ENCODE measurements at places on chromosomes 16 and 17.

DNA sequence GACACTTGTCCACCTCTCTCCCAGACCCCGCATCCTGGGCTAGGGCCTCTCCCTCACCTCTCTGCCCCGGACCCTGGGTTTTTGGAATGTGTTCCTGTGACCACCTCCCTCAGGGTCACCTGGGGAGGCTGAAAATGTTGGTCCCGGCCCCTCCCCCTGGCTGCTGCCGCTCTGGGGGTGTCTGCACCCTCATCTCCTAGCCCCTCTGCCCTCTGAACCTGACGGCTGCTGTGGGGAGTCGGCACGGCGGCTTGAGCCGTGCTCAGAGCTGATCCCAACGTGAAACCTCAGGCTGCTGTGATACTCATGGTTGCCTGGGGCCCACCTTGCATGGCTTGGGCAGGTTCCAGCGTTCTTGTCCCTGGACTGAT lies 42.8 kb downstream of the ADCY7 start:
- no peak for DNase-seq

- DNase-seq, result peak; percentile 18
Observed at GRCh38 chr17:60231691-60232090, 81.9 kb downstream of the CA4 start.

DNA sequence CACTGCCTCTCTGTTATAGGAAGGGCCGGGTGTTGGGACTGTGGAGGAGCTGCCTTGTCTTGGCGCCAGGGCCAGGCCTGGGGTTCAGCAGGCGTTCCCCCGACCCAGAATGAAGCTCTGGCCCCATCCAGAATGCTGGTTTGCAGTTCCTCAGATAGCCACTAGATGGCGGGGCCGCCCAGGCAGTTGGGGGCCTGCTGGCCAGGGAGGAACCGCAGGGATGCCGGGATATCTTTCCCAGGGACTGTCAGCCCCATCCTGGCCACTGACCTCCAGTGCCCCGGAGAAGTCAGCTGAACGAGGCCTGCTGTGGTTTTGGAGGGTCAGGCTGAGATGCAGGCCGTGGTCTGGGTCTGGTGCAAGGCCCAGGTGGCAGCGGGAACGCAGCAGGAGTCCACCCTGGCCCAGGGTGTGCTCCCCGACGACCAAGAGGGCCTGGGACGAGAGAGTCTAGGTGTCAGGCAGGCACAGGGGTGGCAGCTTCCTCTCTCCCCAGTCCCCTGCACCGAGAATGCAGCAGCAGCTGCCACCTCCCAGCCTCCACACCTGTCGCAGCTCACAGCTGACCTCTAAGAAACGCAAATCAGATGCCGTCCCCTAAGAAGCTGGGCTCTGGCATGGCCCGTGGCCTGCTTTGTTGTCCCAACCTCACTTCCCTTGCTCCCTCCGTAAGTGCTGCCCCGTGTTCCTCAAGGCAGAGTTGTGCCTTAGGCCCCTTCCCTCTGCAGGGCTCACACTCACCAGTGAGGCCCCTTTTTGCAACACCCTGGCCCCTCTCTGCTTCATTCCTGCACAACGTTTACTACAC lies 51.2 kb downstream of the RMI2 start:
- DNase-seq, result peak; percentile 66

DNA sequence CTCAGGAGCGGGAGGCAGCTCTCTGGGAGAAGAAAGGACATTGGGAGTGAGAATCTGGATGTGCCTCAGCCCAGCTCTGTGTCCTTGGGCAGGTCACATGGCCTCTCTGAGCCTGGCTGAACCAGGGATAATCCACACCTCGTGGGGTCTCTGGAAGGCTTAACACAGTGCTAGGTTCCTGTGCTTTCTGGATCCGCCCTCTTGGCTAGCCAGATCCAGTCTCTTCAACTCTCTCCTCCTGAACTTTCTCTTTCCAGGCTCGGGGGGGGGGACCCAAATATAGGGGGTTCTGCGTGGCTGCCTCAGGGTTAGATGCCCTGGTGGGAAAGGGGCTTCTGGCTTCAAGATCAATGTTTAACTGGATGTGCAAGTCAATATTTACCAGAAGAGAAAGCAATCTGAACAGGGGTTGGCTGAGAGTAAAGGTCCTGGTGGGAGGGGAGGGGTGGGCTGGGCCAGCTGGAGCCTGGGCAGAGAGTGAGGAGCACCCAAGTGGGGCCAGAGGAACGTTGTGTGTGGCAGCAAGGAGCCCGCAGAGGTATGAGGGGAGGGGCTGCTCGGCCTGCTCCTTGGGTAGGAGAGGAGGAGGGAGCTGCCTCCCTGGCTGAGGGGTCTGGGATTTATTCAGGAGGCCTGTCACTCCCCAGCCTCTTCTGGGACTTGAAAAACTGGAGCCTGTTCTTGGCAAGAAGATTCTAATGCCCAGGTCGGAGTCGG lies at the start of gene SERPINF2:
TSS of gene SERPINF2 (plus strand) at position 501 of the 717 bp plus-strand sequence. CDS start 2,125 bp downstream, outside the sequence.
- no peak for DNase-seq

DNA sequence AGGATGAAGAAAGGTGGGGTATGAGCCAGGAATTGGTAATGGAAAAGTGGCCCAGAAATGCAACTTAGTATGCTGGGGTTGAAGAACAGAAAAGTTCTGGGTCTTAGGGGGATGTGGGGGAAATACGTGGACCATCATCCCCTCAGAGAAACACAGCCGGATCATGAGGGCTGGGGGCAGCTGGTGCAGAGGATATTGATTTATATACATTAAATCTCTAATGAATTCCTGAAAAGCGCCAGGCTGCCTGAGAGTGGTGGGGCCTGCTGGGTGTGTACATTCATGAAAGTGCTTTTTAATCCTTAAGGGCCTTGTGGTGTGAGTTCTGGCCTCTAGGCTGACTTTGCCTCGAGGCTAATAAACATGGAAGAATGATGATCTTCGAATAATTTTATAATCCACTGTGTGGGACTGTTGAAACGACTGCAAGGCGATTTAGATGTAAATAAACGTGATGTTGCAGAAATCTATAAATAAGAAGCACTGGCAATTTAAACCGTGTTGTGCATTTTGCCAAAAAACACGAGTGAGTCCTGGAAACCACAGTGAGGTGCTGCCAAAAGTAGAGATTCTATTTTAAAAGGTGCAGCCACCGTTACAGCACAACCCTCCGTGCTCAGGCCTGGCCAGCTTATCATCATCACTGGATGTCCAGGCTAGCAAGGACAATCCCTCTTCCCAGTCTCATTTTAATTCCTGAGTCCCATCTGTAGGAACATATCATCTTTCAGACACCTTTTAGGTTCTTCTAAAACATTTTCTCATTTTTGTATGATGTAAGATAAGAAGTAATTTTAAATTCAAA lies 32.1 kb downstream of the PRKAR1A start:
- no peak for DNase-seq

DNA sequence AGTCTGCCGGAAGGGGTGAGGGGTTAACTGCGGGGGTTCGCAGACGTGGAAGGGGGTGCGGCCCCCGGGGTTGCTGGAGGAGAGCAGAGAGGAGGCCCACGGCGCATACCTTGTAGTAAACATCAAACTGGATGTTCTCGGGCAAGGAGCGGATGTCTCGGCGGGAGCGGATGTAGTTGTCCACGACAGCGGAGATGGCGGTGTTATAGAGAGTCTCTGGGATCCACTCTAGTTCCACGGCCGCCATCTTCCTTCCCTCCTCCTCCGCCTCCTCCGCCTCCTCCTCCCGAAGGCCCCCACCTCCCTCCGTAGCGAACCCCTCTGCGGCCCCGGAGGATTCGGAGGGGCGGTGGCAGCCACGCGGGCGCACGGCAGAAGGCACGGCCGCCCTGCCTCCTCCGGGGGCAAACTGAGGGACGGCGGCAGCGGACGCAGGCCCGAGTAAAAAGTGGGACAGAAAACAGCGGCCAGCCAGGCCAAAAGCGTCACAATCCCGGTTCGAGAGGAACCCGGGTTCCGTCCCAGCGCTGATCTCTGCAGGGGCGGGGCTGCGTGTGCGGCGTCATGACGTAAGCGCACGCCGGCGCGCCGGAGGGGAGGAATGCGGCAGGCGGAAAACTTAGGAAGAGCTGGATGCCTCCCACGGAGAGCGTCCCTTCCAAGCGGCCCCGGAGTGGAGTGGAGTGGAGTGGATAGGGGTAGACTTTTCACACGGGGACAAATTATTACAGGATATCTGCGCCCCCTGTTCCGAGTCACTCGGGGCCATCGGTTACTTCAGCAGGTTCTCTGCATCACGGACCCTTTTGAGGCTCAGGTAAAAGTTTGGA lies at the start of gene APPBP2:
TSS of gene APPBP2 (minus strand) at position 558 of the 830 bp plus-strand sequence. CDS start at position 247, 311 bp downstream.
- peak; percentile 85 for DNase-seq

DNA sequence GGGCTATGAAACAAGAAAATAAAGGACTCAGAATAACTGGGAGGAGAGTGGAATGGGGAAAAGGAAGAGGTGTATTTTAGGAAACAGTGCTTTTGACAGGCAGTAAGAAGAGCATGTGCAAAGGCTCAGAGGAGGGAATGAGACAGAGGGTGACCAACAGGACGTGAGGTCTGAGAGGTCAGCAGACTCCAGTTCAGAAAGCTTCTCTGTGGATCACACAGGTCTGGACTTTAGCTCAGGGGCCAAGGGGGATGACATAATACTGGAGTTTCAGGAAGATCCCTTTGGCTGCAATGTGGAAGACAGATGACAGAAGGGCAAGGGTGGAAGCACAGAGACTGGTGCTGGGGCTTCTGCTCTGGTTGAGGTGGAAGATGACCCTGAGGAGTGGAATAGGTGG lies 489.9 kb upstream of the CDH5 start:
- no peak for DNase-seq

GRCh38 chr16:49473131-49473530 lies 99.5 kb downstream of the C16orf78 start:
- DNase-seq, result no peak

DNA sequence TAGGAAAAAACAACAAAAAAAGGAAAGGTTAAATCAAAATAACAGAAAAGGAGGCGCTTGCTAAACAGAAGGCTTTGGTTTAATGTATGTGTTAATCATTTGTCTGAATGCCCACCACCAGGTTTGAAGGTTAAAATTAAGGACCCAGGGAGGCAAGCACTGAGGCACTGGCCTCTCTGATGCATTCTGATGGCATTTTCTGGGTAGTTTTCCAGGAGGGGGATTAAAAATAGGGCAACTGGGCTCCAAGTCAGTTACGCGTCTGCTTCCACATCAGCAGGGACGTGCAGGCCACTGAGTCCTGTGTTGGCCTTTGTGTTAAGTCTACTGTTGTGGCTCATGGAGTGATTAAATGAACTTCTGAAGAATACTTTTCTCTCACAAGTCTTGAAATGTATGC lies 26.9 kb downstream of the MARF1 start:
- DNase-seq, result no peak

GRCh38 chr16:55435387-55435786 lies 43.6 kb upstream of the MMP2 start:
- DNase-seq, result no peak
